NAMALWA (cell line): ENCODE measurements at places on chromosomes 11 and 22.
A peak's percentile ranks its signal among the peaks of the same experiment; 100 is the strongest.

DNA sequence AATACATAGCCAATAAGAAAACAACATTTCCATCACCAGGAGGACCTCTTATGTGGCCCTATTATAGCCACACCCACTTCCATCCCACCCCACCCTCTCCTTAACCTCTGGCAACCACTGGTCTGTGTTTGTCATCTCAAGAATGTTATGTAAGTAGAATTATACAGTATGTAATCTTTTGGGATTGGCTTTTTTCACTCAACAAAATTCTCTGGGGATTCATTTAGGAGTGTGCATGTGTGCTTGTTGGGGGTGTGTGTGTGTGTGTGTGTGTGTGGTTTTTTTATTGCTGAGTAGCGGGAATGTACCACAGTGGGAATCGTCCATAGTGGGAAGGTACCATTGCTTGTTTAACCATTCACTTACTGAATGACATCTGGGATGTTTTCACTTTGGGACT is 5.2 kb downstream of the KCNJ5 start:
- no peak for DNase-seq

GRCh38 chr11:86230921-86231434 is 13.6 kb upstream of the EED start:
- no peak for DNase-seq

DNA sequence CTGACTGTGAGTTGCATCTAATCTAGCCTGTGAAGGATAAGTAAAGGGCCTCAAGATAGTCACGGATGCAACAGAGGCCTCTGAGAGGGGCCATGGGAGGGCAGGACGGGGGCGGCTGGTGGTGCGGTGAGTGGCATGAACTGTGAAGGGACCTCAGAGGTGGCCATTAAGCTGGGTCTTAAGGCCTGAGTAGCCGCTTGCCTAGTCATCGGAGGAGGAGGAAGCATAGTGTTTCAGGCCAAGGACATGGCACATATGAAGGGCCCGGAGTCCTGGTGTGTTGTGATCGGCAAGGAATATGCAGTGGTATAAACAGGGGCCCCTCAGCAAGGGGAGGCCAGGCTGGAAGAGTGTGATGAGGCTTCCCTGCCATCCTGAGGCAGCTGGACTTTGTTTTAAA is 51.8 kb downstream of the TRIOBP start:
- no peak for DNase-seq

GRCh38 chr11:47595029-47595428 is 818 bp upstream of the C1QTNF4 start:
- peak; percentile 26 for DNase-seq

DNA sequence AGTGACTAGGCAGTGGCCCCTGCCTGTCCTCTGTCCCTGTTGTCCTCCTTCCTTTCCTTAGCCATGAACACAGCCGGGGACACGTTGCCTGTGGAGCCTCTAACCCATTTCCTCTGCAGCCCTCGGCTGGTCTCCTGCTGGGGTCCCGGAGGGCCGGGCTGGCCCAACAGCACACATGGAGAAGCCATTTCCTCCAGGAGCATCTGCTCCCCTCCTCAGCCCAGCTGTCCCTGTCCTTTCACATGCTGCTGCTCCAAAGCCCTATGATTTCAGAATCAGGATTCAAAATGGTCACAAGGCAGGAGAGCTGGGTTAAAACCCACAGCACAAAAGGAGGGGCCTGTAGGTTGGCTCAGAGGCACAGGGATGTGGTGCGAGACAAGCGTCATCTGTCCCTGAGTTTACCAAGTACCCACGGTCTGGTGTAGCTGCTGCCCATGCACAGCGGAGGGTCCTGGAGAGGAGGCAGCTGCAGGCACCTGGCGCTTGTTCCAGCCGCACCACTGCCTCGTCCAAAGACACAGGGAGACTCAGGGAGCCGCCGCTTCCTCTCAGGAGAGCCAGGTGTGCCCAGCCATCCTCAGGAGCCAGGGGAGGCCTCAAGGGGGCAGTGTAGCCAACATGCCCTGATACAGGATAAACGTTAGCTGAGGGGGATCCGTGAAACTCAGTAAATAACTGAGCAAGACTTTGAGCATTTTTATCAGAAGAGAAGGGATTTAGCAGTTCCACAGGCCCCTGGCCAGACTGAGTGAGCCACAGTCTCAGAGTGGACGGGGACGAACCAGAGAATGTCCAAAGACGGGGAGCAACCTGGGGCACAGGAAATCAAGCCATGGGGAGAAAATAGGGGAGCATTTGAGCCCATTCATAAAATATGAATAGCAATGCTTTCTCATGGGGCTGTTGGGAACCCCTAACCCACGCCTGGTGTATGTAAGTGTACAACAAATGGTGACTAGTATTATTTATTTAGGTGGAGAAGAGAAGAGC is 3.9 kb upstream of the VSIG10L2 start:
- peak; percentile 51 for DNase-seq

GRCh38 chr11:32418836-32419235 is 16.5 kb downstream of the WT1 start:
- DNase-seq: no peak

DNA sequence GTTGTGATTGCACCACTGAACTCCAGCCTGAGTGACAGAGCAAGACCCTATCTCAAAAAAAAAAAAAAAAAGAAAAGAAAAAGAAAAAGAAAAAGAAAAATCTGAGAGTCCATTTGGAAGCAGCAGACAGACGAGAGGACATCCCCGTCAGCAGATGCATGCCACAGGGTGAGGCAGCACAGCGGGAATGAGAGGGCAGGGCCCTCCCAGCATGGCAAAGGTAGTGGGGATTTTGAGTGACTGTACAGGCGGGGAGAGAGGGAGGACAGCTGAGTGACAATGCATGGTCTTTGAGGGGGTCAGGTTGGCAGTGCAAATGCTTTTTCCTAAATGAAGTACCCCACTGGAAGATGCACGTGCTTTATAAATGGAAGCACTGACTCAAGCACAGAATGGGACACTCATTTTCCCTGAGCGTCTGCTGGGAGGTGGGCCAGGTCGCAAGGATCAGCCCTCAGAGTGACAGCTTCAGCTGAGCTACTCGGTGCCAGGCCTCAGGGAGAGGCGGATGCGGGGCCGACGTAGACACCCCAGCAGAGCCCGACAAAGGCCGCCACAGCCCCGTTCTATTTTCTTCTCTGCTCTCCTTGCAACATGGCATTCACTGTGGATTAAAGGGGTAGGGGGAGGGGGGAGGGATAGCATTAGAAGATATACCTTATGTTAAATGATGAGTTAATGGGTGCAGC is 113.5 kb downstream of the SHANK2 start:
- DNase-seq: no peak

DNA sequence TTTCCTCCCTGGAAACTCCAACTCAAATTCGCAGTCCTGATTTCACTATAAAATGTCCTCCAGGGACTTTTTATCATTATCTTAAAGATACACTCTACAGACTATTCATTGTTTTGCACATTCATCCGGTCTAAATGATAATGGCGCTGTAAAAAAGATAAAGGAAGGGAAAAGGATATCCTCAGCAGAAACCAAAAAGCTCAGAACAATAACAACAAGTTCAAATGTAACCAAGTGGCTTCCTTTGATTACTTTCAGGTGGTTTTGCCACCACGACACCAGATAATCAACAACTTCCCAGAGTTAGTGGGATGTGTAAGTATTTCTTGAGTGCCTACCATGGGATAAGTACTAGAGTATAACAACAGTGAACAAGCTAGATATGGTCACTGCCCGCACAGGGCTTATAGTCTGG is 26.3 kb downstream of the PRCP start:
- DNase-seq: no peak

DNA sequence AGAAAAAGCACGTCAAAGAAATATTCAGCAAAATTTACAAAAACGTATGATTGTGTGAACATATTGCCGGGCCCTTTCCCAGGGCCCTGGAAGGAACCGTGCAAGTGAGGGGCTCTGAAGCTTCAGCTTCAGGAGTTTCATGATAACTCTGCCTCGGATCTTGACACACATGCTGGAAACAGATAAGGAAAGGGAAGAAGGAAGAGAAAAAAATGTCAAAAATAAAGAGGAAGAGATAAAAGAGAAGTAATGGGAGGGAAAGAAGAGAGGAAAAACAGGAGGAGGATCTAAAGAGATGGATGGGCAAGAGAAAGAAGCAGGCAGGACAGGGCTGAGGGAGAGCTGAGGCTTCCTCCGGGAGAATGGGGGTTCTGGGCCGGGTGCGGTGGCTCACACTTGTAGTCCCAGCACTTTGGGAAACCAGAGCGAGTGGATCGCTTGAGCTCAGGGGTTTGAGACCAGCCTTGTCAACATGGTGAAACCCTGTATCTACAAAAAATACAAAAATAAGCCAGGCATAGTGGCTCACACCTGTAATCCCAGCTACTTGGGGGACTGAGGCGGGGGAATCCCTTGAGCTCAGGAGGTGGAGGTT is 2.7 kb upstream of the TMPRSS4 start:
- no peak for DNase-seq

DNA sequence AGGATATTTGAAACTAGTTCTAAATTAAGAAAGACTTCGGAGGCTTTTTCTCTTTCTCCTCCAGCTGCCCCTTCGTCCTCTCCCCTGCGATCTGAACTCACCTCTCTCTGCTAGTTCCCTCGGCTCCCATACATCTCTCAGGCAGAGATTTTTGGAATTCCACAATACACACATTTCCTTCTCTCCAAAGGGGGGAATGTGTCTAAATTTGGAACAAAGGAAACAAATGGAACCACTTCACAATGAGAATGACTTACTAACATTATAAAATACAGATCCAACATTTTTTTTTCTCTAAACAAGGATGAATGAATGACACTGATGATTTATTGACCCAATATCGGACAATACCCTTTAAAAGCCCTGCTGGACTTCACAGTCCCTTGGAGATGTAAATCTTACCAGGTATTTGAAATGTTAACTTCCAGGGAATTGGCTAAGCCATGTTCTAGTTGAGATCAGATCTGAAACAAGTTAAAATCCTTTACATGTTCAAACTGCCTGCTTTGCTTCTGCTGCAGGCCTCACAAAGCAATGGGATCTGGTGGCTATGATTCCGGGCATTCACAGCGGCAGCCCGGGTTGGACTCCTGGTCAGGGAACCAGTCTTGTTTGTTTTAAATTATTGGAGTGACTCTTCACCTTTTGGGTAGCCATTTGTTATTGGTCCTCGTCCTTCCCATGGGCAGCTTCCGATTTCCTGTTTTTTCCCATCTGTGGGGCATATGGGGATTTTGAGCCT is 20.5 kb upstream of the GSTP1 start:
- DNase-seq: no peak

GRCh38 chr11:77386178-77386577 is 84.7 kb upstream of the GDPD4 start:
- no peak for DNase-seq

GRCh38 chr11:37905707-37906417 is 1307.8 kb upstream of the RAG2 start:
- no peak for DNase-seq

- DNase-seq: no peak
Measured at GRCh38 chr22:32535531-32536190, 61.0 kb downstream of the FBXO7 start.

DNA sequence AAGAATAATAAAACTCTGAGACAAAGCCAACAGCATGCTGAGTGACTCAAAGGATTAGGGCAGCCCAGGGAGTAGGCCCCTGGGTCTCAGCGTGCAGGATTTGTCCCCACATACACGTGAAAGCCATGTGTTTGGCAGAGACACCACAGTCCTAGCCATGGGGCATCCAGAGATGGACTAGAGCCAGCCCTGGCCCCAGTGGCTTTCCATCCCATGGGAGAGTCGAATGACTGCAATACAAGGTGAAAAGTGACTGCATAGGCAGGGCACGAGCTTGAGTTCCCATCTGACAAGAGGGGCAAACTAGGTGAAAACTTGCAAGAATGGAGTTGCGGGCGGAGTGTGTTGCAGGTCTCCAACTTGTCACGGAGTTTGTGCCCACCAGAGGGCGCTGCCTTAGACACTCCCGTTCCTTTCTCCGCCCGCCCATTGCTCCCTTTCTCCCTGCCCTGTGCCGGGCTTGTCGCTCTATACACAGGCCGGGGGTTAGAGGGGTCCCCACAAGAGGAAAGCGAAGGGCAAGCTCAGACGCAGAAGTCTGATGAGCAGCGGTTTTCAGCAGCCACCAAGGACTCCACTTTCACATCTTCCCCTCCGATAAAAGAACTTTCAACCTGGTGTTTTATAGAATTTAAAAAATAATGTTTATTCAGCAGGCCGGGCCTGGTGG is 24.2 kb downstream of the TSKU start:
- DNase-seq: peak; percentile 81

- no peak for DNase-seq
Measured at GRCh38 chr11:67116758-67117105, 2.3 kb upstream of the KDM2A start.

DNA sequence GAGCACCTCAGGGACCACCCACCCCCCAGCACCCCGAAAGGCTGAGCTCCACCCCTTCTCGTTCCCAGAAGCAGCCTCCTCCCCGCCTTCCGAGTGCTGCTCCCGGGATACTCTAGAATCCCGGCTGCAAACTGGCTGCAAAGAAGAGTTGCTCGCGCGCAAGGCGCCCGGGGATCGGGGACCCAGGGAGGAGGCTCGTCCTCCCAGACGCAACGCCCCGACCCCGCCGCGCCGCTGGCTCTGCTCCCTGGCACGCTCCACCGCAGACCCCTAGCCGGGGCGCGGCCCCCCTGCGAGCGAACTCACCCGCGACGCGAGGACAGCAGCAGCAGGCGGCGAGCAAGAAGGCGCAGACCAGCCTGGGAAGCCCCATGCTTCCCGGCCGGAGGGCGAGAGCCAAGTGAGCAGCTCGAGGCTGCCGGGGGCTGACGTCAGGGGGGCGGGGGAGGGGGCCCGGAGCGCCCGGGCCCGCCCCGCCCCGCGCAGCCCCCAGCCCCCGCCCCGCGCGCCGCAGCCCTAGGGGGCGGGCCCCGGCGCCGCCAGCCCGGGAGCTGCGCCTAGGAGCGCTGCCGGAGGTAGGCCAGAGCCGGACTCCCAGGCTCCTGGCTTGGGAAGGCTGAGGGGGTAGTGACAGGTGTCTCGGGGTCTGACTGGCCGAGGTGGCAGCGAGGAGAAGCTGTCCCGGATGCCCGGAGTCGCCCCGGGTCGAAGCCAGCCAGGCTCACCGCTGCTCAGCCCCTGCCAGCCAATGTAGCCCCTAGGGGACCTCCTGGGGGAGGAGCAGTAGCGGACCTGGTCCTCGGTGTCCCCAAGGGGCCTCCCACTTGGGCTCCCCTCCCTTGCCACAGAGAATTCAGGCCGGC is at the start of gene MCAM:
Gene MCAM, minus strand, starts transcription at position 402 of the 863 bp plus-strand sequence. Its CDS starts 29 bp downstream, at position 373.
- DNase-seq: no peak

DNA sequence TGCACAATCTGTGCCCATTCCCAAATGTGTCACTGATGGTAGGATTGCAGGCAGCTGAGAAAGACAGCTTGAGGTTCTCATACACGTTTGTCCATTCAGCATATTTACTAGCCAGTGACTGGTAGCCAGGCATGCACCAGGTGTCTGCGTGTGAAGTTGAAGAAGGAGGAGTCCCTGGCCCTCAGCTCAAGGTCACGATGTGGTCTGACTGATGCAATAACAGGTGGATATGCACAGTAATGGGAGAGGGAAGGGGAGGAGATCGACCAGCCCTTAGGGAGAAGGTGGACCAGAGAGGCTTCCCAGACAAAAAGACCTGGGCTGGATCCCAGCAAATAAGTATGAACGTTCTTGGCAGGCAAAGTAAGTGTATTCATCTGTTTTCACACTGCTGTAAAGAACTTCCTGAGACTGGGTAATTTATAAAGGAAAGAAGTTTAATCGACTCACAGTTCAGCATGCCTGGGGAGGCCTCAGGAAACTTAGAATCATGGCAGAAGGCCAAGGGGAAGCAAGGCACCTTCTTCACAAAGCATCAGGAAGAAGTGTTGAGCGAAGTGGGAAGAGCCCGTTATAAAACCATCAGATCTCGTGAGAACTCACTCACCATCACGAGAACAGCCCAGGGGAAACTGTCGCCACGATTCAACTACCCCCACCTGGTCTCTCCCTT is 96.0 kb downstream of the MN1 start:
- no peak for DNase-seq

- DNase-seq: no peak
Measured at GRCh38 chr11:73810637-73811036, 23.0 kb downstream of the MRPL48 start.

GRCh38 chr11:73528013-73528412 is 69.9 kb downstream of the FAM168A start:
- no peak for DNase-seq
